NCI-H187 treated with DMSO at 0.1 percent for 48 hours (cell line): ENCODE measurements at places on chromosomes 6 and 20.
A peak's percentile ranks its signal among the peaks of the same experiment; 100 is the strongest.

DNA sequence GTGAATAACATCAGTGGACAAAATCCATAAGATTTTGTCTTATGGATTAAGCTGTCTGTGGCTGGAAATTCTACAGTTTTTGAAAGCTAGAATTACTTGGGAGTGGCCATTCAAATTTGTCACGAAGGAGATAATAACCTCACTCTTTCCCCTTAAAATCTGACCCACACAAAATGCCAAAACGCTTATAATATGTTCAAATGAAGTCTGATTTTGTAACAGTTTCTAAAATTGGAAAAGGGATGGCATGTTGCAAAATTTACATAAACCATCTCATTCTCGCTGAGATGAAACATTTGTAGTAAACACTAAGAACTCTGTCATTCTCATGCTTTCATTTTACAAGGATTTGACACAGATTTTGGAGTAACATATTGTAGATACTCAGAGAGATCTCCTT, 112.7 kb downstream of the GJA1 start:
- no peak for DNase-seq

DNA sequence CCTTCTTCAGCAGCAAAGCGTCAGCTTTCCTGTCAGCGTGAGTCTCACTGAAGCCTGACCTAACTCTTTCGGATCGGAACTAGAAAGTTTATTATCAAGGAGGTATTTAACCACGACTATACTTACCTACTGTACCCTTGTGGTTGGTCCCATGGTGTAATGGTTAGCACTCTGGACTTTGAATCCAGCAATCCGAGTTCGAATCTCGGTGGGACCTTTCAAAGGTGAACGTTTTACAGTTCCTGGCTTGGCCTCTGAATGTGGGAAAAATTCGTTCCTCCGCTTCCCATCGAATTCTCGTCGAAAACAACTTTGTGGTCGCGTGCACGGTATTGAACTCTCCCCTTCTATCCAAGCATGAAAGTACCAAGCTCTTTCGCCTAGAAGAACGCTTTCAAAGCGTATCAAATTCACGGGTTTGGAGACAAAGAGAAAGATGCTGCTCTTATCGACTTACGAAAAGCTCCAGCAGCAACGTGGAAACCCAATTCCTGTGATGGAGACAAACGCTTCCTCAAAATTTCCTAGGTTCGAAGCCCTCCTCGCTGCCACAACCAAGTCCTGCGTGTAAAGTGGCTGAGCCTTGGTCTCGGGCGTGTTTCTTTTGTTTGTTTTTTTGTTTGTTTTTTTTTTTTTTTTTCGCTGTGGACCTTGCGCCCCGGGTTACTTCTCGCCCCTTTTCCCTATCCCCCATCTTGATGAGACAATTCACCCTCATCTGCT, 63.7 kb downstream of the GPX5 start:
- no peak for DNase-seq

- no peak for DNase-seq
These were observed 66.5 kb downstream of the REV3L start for GRCh38 chr6:111416529-111416928.

- no peak for DNase-seq
These were observed 341.2 kb downstream of the SYNE1 start for GRCh38 chr6:152295920-152296319.

- DNase-seq, result no peak
These were observed 56.4 kb upstream of the DUSP22 start for GRCh38 chr6:235763-236360.

DNA sequence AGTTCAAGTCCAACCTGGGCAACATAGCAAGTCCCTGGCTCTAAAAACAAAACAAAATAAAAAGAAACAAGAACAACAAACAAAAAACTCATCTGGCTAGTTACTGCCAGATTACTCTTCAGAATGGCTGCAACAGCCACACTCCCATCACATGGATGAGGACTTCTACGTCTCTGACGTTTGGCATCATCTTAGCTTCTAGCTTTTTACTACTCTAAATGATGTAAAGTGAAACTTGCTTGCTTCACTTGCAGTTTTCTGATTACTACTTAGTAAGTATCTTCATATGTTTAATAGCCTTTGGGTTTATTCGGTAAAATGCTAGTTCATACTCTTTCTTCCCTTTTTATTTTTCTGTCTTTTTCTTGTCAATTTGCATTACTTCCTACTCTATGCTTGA, 161.1 kb upstream of the CARMIL1 start:
- no peak for DNase-seq

DNA sequence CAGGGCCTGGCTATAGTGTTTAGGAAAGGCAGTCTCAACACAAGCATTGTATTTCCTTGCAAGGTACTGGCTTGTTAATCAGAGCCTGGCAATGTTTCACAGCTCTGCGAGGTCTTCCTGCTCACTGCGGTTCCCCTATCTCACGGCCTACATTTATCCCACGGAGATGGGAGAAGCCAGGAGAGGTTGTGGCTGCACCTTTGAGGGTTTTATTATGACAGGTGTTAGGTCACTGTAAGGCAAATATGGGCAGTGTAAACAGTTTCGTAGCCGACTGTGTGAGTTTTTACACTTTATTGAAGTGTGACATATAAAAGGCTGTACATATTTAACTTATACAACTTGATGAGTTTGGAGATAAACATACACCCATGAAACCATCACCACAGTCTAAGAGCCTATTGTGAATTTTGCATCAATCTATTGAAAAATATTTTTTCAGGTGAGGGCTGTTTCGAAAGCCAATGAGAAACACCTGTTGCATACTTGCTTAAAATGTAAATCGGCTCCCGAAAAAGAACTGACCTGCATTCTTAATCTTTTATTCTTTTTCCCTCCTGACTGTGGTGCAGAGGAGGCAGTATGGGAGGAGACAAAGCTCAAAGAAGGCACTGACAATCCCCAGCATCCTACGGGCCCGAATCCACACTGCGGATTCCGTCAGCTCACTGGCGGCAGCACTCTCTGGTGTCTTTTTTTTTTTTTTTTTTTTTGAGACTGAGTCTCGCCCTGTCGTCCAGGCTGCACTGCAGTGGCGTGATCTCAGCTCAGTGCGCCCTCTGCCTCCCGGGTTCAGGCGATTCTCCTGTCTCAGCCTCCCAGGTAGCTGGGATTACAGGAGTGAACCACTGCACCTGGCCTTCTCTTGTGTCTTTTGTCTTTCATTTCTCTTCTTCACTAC, 7.5 kb upstream of the RBM38 start:
- no peak for DNase-seq

DNA sequence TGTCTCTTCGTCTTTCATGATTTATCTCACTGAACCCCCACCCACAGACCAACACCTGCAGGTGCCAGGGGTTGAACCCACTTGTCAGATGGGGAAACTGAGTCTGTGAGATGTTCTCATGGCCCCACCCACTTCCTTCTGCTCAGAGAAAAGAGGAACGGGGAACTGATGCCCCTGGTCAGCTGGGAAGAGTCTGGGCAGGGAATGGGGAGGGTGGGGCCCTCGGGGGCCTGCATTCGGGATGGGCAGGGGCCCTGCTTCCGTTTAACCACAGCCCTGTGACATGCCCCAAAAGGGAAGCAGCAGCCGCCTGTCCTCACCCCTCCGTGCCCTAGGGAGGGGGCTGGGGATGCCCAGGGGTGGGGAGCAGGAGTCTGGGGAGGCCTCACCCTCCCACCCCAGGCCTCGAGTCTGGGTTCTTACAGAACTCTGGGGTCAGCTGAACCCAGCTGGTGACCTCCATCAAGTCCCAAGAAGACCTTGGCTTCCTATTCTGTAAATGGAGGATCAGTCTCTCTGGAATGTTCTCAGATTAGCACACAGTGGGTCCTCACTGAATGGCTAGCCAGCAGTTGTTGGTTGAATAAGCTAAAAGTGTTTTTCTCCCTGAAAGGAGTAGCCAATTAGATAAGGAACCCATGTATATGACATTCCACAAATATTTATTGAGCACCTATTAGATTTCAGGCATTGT, 81.5 kb downstream of the CEBPB start:
- DNase-seq, result no peak

- DNase-seq, result no peak
These were observed 153.3 kb upstream of the SNX9 start for GRCh38 chr6:157669747-157670216.

DNA sequence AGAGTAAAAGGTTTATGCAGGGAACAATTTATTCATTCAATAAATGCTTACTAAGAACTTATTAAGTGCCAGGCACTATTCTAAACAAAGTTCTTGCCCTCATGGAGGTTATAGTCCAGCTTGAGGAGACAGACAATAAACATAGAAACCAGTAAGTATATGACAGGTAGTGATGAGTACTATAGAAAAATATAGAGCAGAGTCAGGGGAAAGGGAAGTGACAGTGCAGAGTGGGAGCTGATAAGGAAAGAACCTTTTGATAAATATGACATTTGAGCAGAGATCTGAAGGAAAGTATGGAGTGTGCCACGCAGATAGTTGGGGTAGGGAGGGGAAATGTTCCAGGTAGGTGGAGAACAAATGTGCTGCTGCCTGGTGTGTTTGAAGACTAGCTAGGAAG, 12.1 kb downstream of the ACSS2 start:
- DNase-seq, result no peak

DNA sequence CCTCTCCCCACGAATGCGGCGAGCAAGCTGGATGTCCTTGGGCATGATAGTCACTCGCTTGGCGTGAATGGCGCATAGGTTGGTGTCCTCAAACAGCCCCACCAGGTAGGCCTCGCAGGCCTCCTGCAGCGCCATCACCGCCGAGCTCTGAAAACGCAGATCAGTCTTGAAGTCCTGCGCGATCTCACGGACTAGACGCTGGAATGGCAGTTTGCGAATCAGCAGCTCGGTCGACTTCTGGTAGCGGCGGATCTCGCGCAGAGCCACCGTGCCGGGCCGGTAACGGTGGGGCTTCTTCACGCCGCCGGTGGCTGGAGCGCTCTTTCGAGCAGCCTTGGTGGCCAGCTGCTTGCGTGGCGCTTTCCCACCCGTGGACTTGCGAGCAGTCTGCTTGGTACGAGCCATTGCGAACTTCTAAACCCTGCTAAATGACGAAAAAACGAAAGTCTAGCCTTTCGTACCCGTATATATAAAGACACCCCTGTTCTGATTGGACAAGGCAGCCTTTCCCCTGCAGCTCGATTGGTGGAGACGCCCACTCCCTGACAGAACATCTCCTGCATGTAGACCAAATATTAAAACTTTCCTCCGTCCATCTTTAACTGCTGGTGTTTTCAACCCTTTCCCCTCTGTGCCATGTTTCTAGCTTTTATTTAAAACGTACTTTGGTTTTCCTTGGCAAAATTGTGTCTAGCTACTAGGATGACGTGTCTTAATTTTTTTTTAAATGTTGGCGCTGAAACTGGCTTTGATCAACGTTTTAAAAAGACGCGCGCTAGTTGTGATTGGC, 109.8 kb downstream of the HFE start:
- DNase-seq, result peak; percentile 86

GRCh38 chr6:53579338-53579737, 34.4 kb upstream of the GCLC start:
- DNase-seq, result no peak

DNA sequence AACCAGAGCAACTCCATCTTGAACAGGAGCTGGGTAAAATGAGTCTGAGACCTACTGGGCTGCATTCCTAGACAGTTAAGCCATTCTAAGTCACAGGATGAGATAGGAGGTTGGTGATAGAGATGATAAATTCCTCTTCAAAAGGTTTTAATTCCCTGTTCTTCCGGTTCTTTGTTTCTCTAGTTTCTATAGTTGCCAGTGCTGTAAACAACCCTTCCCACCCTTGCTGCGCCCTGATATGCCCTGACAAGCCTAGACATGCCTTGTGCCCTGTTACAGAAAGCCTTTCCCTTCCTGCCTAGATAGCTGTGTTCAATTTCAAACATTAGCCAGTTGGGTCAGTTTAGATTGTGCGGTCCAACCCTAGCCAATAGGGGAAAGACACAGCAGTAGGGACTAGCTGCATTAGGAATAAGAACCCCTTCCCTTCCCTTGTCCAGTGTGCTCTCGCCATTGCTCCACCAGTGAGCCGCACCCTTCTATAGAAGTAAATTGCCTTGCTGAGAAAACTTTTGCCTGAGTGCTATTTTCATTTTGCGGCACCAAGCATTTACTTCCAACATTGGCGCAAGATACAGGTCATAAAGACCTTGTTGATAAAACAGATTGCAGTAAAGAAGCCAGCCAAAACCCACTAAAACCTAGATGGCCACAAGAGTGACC, 52.5 kb upstream of the CCN2 start:
- no peak for DNase-seq

- DNase-seq, result no peak
These were observed 1.1 kb downstream of the ZNF165 start for GRCh38 chr6:28081486-28081751.

DNA sequence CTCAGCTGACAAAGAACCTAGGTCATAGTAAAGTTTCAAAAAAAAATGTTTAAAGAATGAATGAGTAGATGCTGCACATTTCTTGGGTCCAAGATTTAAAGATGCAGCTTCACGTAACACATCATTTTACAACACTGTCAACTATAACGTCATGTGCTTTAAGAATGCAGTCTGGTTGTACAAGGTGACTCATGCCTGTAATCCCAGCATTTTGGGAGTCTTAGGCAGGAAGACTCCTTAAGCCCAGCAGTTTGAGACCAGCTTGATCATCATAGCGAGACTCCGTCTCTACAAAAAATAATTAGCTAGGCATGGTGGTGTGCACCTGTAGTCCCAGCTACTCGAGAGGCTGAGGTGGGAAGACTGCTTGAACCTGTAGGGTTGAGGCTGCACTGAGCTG, 21.9 kb downstream of the SLC17A5 start:
- DNase-seq, result no peak

DNA sequence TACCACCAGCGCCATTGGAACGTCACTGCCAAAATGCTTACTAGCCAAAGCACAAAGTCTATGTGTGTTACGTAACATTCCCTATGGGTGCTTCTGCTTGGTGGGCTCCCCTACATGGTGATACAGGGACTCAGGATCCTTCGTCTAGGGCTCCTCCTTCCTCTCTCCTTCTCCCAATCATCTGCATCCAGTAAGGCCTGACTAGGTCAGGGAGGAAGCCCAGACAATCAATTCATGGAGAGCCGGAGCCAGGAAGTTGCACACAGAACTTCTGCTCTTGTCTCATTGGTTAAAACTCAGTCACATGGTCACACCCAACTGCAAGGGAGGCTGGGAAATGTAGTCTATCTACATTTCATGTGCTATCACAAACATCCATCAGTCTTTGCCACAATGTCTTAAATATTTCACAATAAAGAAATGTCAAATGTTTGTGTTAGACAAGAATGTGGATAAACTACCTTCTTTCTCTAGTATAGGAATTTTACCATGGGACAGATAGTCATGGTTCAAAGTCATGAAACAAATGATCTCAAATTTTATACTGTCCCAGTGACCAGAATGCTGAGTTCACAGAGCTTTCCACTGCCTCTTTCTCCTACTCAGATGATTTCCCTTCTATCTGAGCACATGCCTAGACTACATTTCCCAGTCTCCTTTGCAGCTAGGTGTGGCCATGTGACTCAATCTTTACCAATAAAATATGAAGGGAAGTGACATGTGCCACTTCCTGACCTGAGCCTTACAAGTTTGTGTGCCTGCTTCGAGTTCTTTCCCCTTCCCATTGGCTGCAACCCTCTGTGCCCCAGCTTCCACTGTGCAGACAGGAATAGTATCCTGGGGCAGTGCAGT, 9.3 kb upstream of the KCNK15 start:
- no peak for DNase-seq

- no peak for DNase-seq
These were observed 40.4 kb upstream of the THEMIS start for GRCh38 chr6:127941228-127941627.

- no peak for DNase-seq
These were observed at the start of gene SCGN for GRCh38 chr6:25652007-25652515. Gene SCGN (plus strand): TSS chr6:25652215. CDS start chr6:25652404, 189 bp downstream.
